Bronchial smooth muscle cell (primary cell): ENCODE measurements at places on chromosomes 6 and 20. TPM values are rescaled to one million over a fixed set of nuclear protein-coding genes. Genes with fewer than 3 reads are reported as not detected.

Gene SMIM8
- total RNA-seq, result 4.9 and 6.5 TPM in 2 replicates

Gene DYNLRB1
- 53.6 and 57.4 TPM in 2 replicates for total RNA-seq

Gene CALHM5
- total RNA-seq, result 8.4 and 9.0 TPM in 2 replicates

Gene SPINT3
- not detected in 2 replicates for total RNA-seq

Gene CRISP3
- not detected in 2 replicates for total RNA-seq

Gene SIRPB2
- total RNA-seq, result not detected in 2 replicates
